ENCODE measurements at places on chromosomes 5 and 9.

- DNase-seq: no peak
These were observed 248.5 kb upstream of the PANK3 start for GRCh38 chr5:168827636-168828035.

DNA sequence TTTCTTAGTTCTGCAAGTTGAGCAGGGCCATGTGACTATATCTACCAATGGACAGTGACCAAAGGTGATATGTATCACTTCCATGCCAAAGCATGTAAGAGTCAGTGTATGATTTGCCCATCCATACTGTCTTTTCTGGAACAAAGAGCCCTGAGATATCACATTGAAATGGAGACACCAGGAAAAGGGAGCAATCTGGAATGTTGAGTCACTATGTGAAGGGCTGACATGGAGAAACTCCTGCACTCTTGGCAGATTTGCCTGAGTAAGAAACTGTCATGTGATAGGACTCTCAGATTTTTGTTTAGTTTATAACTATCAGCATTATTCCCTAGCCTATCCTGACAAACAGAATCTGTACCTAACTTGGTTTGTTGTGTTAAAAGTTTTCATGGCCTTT is 29.8 kb upstream of the TMEM161B start:
- DNase-seq: no peak

GRCh38 chr5:38197118-38197517 is 61.2 kb upstream of the EGFLAM start:
- no peak for DNase-seq

DNA sequence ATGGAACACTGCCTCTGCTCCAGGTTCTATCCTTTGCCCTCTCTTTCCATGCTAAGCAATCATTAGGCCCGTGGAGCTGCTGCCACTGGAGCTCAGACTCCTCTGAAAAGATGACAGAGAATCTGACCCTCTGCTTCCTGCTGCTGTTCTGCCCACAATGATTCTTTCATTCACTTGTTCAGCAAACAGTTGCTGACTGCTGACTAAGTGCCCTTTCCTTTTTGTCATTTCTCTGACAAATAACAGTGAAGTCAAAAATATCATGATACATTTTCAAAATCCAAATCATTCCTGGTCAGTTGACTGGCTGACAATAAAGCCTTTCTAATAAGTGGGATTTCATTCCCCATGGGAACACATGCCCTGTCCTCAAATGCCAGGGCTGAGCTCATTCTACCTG is 110.1 kb downstream of the SIL1 start:
- DNase-seq: no peak

DNA sequence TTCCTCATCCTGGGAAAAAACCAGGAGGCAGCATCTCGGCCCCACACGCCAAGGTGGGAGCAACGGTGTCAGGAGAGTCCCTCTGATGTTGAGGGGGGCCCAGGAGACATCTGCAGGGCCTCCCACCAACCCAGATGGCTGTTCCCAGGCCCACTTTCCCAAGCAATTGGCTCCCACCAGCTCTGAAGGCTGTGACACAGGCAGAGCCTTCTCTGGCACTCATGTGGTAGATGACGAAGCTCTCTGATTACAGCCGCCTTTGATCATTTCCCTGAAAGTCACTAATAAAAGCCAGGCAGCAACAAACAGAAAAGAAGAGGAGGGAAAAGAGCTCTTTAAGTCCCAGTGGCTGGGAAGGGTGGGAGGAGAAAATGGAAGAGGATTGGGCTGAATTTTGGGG is 226.5 kb downstream of the CDK5RAP2 start:
- DNase-seq: no peak

DNA sequence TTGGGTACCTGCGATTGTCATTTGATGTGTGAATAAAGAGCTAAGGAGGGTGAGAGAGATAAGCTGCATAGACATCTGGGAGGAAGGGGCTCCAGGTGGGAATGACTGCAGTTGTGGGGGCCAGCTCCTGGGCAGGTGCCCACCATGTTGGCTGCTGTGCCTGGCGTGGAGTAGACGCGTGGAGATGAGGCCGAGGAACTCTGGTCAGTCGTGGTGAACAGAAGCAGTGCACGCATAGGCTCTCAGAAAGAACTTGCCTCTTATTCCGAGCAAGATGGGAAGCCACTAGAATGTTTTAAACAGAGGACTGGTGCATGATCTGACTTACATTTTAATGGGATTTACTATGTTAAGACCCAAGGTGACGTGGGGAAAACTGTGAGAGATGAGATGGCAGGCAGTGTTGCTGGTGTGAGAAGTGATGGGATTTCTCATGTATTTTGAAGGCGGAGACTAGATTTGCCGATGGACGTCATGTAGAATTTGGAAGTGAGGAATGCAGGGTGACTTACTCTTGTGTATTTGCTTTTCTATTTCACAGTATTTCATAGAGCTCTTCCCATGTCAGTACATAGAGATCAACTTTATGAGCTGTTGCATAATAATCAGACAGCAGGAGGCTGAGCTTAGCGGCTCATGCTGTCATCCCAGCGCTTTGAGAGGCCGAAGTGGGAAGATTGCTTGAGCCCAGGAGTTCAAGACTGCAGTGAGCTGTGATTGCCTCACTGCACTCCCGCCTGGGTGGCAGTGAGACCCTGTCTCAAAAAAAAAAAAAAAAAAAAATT is 71.1 kb downstream of the EHMT1 start:
- no peak for DNase-seq

DNA sequence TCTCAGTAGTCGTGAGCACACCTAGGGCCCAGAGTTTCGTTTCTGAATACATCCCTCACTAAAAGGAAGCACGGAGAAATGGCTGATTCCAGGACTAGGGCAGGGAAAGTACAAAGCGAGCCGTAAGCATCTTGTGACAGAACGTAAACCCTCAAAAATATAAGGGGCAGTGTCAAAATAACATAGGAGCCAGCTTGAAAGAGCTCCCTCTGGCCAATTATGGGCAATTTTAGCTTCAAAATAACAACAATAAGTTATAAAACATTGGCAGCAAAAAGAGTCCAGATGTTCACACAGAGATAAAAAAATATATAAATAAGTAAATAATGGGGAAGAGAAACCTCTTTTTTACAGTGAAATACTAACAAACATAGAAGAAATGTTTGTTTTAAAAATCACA is 18.5 kb upstream of the GLIS3 start:
- no peak for DNase-seq

DNA sequence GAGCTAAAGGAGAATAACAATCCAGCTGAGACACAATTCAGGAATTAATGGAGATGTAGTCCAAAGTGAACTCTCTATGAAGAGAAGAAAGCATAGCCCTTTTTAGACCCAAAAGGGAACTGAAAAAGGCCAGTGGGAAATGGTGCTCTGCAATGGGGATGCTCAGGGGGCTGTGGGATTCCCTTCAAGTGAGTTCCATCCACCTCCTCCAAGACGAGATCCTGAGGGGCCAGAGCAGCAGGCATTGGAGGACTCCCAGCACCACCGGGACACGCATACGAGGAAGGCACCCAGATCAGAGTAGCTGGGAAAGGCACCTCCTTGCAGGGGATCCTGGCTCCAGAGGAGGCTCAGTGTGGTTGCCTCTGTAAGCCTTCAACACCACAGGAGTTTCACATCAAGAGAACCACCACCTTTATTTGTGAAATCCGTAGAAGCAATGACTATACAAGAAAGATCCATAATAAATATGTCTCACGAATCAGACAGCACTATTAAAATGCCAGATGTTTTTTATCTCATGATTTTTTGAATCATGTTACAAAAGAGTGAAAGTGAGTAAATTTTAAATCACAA is 288.2 kb downstream of the MED10 start:
- DNase-seq: no peak

DNA sequence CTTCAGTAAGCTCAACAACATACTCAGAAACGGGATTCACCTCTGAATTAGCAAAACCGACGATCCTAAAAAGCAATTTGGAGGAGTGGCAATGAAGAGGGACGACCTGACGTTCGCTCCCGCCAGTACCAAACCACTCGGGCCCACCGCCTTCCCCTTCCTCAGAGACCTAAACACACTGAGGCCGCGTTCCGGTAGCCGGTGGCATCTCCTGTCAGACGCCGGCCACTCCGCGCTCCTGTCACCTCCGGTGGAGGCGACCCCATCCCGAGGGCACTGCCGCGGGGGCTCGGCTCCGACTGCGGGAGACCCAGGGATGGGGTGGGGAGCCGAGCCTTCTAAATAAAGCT is 617 bp downstream of the PPP6C start:
- DNase-seq: no peak

DNA sequence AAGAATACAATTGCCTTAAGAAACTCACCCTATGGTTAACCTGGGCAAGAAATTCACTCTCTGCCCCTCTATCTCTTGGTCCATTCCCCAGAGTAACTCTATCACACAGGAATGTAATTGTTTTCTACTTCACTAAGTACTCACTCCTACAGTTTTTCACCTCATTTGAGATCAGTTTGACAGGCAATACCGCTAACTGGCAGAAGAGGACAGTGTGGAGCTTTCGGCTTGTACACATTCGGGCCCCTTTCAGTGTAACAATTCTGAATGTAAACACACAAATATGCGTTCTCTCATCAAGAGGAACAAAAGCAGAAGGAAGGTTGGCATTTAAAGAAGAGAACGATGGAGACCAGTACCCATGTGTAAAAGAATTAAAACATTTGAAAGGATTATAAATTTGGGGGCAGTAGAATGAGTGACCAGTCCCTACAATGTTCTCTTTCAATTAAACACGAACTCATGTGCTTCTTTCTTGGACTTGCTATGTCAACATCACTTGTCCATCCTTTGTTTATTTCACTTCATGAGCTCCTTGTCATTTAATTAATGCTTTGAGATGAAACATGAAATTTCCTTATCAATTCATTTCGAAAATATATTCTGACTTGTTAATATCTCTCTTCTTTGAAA is 188.5 kb upstream of the GRAMD2B start:
- DNase-seq: no peak

GRCh38 chr9:128913995-128914772 is 6.6 kb upstream of the PHYHD1 start:
- DNase-seq: no peak

DNA sequence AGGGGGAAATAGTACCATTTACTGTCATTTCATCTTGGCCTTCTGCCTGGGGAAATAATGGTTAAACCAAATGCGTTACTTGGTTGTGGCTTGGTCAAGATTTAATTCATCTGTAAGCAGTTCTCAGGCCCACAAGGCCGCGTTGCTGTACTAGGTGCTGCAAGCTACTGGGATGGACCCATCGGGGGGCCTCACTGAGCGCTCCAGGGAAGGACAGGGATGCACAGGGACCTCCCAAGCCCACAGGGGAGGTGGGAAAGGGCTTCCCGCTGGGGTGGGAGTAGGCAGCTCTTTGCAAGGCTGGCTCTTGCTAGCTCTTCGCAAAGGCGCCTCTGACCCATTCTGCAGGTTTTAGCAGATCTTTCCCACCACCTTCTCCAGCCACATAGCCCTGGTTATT is 8.0 kb downstream of the GFPT2 start:
- no peak for DNase-seq
